ENCODE measurements at places on chromosomes 12 and 14. TPM values are rescaled to one million over a fixed set of nuclear protein-coding genes. Genes with fewer than 3 reads are reported as not detected.

CCDC177 gene
- total RNA-seq, result not detected

TMTC1 gene
- 176 TPM for total RNA-seq

NPAS3 gene
- not detected for total RNA-seq

DNA sequence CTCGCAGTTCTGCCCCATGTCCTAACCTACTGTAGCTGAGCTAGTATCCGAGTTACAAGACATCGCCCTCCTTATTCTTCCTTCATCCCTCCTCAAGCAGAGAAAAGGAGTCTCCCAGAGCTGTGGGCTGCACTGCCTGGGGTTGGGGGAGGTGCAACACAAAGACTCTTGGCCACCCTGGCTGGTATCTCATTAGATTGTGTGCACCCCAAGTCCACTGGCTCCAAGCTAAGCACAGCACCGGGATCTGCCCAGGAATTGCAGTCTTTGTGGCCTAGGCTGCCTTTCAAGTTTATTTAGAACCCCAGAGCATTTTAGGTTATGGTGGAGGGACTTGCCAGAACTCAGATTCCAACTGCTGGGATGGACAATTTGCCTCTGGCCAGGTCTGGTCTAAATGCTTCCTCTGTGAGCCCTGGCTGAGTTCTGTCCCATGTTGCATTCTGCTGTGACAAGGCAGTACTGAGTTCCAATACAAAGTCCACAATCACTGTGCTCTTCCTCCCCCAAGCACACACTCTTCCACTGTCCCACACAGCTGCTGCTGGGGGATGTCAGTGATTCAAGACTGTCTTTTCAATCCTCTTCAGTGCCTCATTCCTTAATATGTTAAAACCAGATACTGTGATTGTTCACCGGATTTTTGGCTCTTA is 169.6 kb upstream of the CLEC14A start:
- DNase-seq, result no peak
- no peaks in the 10 kb centered on the region for H3K4me1 ChIP-seq
- no peaks in the 10 kb centered on the region for H3K36me3 ChIP-seq
- H3K4me3 ChIP-seq, result no peak overlapping the region

DNA sequence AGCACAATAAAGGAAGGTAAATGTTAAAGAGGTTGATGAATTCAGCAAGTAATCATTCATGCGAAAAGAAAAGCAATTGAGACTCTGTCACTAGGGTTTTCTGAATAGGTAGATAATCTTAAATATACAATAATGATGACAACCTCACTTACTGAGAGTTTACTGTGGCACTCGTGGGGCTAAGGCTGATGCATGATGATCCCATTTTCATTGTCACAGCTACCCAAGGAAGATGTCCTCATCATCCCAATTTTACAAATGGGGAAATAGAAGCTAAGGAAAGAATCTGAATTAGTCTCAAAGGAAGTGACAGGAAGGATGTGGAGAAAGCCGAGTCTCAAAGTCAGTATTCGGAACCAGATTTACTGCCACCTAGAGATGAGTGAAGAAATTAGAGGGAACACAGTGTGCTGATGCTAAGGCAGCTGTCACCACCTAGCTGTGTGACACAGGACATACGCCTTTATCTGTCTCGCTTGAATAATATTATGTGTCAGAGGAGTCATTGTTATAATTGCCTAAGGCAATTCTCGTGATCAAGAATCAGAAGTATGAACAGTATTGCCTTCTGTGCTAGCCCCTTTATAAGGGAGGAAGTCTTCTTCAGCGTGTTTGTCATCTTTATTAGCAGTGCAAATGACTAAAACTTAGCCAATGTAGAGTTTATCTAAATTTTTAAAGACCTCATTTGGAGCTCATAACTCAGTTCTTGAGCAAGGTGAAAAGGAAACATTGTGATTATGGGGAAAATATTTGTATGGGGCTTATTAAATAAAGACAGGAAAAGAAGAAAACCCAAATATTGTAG is 63.2 kb downstream of the ERGIC2 start:
- H3K4me1 ChIP-seq, result no peaks in the 10 kb centered on the region
- no peak overlapping the region for H3K4me3 ChIP-seq
- H3K27me3 ChIP-seq, result no peaks in the 10 kb centered on the region
- H3K27ac ChIP-seq, result no peak overlapping the region
- no peaks in the 10 kb centered on the region for H3K36me3 ChIP-seq
- DNase-seq, result no peak

- H3K27ac ChIP-seq, result peak overlapping the region; percentile 58
Measured at GRCh38 chr14:90828642-90829487, 12.6 kb upstream of the TTC7B start.

- H3K4me3 ChIP-seq, result no peak overlapping the region
- no peaks in the 10 kb centered on the region for H3K36me3 ChIP-seq
- no peak overlapping the region for H3K27ac ChIP-seq
- no peaks in the 10 kb centered on the region for H3K4me1 ChIP-seq
Measured at GRCh38 chr12:65653946-65654629, 170.2 kb upstream of the HMGA2 start.

GRCh38 chr12:13205809-13206559 is 9.5 kb downstream of the EMP1 start:
- H3K27ac ChIP-seq, result no peak overlapping the region
- no peaks in the 10 kb centered on the region for H3K27me3 ChIP-seq
- no peak overlapping the region for H3K4me3 ChIP-seq
- H3K4me1 ChIP-seq, result no peaks in the 10 kb centered on the region

- H3K27ac ChIP-seq, result no peak overlapping the region
- no peaks in the 10 kb centered on the region for H3K4me1 ChIP-seq
- no peaks in the 10 kb centered on the region for H3K36me3 ChIP-seq
Measured at GRCh38 chr14:96170961-96171592, 33.6 kb upstream of the BDKRB2 start.
